ENCODE measurements at places on chromosomes 1 and 21.

- DNase-seq, result no peak
Observed at GRCh38 chr1:28110555-28110954, 22.1 kb upstream of the EYA3 start.

GRCh38 chr1:41811051-41811795, 107.5 kb downstream of the HIVEP3 start:
- peak; percentile 51 for DNase-seq

DNA sequence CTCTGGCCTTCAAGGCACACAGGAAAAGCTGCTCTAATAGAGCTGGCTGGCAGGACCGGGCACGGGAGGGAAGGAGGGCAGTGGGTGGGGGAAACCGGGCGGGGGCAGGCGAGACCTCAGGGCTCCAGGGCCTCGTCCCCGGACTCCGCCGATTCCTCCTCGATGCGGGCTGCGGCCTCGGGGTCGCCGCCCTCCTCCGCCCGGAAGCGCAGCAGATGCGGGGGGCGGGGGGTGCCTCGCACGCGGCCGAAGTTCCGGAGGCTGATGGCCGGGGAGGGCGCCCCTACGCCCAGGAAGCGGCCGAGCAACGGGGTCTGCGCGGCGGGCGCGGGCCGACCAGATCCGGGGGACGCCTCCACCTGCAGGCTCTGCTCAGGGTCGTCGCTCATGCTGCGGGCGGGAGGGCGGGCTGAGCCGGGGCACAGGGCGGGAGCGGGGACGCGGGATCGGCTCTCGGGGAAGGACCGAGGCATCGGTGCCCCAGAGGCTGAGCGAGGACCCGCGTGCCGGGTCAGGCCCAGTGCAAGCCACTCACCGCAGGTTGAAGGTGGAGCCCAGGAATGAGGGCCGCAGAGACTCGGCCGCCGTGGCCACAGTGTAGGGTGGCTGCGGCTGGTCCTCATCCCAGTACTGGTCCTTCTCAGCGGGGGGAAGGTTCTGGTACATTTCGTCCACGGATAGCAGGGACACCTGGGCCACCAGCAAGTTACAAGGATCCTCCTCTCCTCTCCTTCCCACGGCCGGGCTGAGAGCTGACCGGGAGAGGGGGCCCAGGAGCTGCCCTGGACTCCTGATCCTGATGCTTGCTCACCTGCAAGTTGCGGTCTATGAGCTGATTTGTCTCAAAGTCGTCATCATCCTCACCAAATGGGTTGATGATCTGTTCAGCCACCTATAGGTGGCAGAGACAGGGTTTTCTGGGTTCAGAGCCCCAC, 3.6 kb downstream of the BEST4 start:
- DNase-seq, result no peak

DNA sequence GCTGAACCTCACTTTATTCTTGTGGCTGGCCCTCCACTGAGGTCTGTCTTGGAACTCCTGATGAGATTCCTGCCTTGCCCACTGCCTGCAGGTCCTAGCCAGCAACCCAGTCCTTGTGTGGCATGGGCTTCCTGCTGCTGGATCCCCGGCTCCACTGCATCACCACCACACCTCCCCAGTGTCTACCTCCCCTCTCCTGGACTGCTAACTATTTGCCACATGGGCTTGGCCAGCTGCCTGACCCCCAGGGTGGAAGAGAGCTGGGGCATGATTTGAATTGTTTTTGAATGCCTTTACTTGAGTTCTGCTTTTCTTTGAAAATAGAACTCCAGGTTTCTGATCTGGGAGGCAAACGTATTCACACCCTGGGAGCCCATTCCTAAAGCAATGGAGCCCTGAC, 41.2 kb downstream of the SPAG17 start:
- DNase-seq, result no peak

- DNase-seq, result no peak
Observed at GRCh38 chr1:154774175-154774855, 95.8 kb downstream of the KCNN3 start.

- no peak for DNase-seq
Observed at GRCh38 chr1:26970810-26971209, 10.5 kb upstream of the KDF1 start.

DNA sequence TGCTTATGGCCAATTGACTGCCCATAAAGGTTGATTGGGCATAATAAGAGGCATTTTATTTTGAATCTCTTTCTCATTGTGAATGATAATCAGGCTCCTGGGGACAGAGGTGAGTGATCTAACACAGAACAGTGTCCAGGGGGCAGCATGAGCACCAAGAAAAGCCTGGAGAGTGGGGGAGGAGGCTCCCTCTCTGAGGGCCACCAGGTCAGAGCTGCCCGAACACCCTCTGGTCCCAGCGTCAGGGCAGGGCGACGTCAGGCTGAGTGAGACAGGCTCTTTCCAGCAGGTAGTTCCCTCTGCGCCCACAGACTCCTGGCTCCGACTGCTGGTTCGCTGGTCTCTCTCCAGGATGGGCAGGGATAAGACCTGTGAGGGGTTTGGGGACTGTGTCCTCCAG, 250.2 kb upstream of the C1orf174 start:
- no peak for DNase-seq

GRCh38 chr1:111647736-111648135, 28.1 kb downstream of the RAP1A start:
- DNase-seq, result no peak

GRCh38 chr1:208223136-208223535, 21.0 kb downstream of the PLXNA2 start:
- DNase-seq, result no peak
